Uterine smooth muscle cell (primary cell): ENCODE measurements at places on chromosomes 1 and 21. TPM values are rescaled to one million over a fixed set of nuclear protein-coding genes. Genes with fewer than 3 reads are reported as not detected.

MYCL gene
- 0.22 and 0.37 TPM in 2 replicates for total RNA-seq

UBE2U gene
- not detected in 2 replicates for total RNA-seq

BLACAT1 gene
- total RNA-seq, result under 0.01 and 0.22 TPM in 2 replicates

CFHR4 gene
- not detected in 2 replicates for total RNA-seq

WDR64 gene
- not detected in 2 replicates for total RNA-seq

GJC2 gene
- total RNA-seq, result 7.4 and 9.7 TPM in 2 replicates

TLR5 gene
- under 0.01 TPM in 1 of 2 replicates, not detected in the other for total RNA-seq

SH2D1B gene
- total RNA-seq, result under 0.01 TPM in 1 of 2 replicates, not detected in the other
